ACHN (cell line): ENCODE measurements at places on chromosomes 7 and 10.

DNA sequence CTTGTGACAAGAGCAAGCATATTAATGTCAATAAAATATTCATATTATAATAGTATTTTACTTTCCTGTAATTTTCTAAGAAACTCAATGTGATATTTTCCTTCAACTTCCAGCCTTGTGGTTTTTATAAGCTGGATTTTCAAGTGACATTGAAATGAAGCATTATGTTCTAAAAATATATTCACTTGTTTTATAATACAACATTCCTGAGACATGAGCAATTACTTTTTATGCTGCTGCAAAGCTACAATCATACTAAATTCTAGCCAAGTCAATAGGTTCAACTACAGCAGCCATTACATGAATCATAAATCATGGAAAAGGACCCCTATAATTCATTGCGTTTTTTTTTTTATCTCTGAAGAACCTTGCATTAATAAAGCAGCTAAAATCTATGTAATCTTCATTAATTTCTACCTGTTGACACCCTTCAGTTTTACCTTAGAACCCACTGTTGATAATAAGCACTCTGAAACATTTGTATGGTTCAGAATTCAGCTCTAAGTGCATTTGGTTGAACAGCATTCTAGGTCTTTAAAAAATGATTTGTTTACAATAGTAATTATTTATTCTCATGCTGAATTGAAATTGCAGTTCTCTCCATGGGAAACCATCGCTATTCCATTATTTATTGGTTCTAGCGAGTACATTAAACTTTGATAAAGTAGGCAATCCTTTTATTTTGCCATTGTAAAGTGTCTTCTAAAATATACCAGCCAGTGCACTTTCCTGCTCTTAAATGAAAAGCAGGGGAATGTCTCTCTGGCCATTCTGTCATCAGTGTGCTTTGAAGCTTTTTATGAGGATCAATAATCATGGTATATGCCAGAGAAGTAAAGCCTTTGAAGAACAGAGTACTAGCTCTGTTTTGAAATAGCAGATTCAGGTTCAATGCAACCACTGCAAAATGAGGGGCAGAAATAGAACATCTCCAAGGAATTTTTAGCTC lies 132.6 kb downstream of the GNAT3 start:
- no peak for DNase-seq

DNA sequence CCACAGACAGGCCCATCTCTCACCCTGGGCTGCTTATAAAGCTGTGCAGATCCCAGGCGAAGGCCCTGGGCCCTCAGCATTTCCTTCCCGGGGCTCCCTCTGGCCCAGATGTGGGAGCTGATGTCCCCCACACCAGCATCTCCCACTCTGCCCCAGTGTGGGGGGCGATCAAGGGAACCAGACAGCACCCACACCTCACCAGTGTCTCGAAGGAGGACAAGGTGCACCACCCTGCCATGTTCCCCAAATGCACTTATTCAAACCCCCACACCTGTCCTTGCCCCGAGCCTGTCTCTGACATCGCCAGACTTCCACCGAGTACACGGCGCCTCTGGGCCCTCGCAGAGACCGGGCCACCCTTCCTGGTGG lies 19.6 kb downstream of the DPYSL4 start:
- DNase-seq = no peak

DNA sequence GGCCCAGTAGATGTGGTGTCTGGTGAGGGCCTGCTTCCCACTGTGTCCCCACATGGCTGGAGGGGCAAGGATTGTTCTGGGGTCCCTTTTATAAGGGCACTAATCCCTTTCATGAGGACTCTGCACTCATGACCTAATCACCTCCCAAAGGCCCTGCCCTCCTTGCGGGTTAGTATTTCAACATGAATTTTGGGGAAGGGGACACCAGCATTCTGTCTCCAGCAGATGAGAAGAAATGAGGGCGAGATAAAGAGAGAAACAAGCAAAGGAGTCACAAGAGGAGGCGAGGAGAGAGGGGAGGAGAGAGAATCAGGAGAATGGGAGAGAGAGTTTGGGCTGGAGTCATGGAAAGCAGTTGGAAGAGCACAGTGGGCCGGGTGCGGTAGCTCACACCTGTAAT lies 83.7 kb downstream of the C10orf105 start:
- no peak for DNase-seq

GRCh38 chr10:69972981-69973397 lies 79.7 kb upstream of the MACROH2A2 start:
- DNase-seq = no peak

- no peak for DNase-seq
These were observed 199.6 kb upstream of the SEMA3A start for GRCh38 chr7:84394219-84394618.

GRCh38 chr10:110275128-110275729 lies 29.5 kb downstream of the SMNDC1 start:
- DNase-seq = no peak

GRCh38 chr7:123709525-123709924 lies 39.3 kb downstream of the WASL start:
- DNase-seq = no peak

GRCh38 chr10:113347508-113347907 lies 205.3 kb upstream of the HABP2 start:
- DNase-seq = no peak

DNA sequence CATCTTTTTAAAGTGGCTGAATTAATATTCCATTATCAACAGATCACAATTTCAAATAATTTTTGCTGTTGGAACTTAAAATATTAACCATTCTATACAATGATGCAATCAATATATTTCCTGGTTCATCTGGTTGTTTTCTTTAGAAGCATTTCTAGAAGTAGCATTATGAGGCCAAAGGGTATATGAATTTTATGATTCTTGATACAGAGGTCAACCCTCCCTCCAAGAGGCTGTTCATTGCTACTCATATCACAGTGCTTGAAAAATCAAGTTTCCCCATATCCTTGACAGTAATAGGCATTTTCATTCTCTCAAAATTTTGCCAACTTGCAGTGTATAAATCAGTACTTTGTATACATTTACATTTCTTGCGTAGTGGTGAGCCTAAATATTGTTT lies 312.6 kb downstream of the BMPER start:
- DNase-seq = no peak

DNA sequence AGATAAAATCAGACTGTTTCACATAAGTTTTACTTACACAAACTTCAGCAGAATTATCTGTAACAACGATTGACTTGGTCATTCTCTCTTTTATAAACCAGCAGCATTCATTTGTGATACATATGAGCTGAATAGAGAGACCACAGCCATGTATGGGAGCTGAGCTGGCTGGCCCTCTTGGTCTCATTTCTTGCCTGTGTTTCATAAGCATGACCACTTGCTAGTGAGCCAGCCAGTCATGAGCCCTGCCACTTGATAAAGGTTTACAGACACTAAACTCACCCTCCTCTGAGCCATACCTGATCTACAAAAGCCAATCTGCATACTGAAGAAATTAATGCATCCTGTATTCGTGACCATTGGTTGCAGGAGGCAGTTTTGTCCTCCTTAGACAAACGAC lies 82.1 kb downstream of the PKD1L1 start:
- no peak for DNase-seq

DNA sequence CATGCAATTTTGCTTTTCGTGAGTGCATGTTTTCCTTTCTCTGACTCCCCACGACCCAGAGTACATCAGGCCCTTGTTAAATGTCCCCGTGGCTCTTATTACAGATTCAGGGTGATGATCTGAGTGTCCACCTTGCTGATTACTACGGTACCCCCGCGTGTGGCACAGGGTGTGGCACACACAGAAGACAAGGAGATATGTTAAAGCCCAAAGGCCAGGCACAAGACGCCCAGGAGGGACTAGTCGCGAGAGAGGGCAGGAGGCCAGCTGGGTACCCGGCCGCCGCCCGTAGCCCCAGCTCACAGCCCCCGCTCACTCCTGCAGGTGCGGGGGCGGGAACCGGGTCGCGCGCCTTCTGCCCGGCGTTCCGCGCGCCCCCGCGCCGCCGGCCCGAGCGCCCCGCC lies 281 bp upstream of the EXOC6 start:
- DNase-seq = no peak

- no peak for DNase-seq
These were observed 24.3 kb upstream of the OPN4 start for GRCh38 chr10:86630079-86630478.

DNA sequence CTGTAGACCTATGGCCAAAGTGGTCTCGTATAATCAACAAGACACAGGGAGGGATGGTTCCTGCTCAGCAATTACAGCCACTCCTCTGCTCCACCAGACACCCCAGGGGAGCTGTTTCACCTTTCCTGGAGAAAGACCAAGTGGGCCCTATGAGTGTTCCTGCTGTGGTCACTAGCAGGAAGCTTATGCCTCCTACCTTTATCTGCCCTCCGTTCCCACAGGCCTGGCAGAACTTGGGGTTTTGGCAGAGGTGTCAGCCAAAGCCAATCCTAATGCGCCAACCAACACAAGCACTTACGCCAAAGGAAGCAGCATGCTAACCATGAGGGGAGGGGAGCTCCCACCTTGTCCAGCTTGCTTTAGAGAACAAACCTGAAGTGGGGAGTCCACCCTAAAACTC lies 31.2 kb downstream of the XPNPEP1 start:
- DNase-seq = no peak

- no peak for DNase-seq
These were observed 262.1 kb downstream of the AHR start for GRCh38 chr7:17560516-17560915.

GRCh38 chr10:25017154-25017590 lies 760 bp downstream of the THNSL1 start:
- DNase-seq = peak; percentile 26

GRCh38 chr7:82428186-82428961 lies 15.2 kb downstream of the CACNA2D1 start:
- DNase-seq = no peak

GRCh38 chr10:112792487-112793201 lies 157.4 kb upstream of the TCF7L2 start:
- no peak for DNase-seq
